ENCODE measurements at places on chromosomes 16 and 17.

- no peak for DNase-seq
Observed at GRCh38 chr16:65727534-65728137, 605.8 kb upstream of the CDH11 start.

DNA sequence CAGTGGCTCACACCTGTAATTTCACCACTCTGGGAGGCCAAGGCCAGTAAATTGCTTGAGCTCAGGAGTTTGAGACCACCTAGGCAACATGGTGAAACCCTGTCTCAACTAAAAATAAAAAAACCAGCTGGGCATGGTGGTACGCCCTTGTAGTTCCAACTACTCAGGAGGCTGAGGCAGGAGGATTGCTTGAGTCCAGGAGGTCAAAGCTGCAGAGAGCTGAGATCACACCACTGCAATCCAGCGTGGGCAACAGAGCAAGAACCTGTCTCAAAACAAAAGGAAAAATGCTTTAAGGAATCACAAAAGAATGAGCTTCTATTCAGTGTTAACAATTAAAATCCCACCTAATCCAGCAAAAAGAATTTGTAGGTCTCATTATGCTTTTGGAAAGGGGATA, 5.9 kb downstream of the PRR11 start:
- no peak for DNase-seq

- no peak for DNase-seq
Observed at GRCh38 chr16:66376577-66377305, 10.2 kb downstream of the CDH5 start.

DNA sequence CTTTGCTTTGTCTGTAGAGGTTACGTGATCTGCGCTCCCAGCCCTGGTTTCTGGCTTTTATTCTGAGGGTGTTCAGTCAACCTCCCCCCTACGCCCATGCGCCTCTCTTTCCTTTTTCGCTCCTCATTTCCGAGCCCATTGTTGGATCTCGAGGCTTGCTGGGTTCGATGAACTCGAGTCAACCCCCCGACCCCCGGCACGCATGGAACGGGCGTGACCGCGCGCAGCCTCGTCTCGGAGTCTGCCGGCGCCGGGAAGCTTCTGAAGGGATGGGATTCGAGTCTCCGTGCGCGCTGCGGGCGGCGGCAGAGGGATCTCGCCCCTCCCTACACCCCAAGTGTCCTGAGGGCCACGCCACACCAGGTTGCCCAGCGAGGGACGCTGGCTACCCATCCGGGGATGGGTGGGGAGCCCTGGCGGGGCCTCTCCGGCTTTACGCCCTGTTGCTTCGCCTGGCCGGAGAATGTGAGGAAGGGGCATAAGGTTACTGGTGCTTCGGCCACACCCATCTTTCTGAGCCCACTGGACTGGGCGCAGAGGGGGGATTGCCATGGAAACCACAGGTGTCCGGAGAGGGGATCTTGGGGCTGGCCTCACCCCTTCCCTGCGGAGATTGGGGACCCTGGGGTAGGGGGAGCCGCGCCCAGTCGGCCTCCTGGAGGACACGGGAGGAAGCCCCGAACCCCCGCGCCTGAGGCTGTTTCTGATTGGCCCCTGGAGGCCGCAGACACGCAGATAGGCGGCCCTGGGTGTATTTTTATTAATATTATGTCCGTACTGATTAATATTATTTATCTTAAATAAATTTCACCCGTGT, 1.8 kb downstream of the MAPT start:
- peak; percentile 35 for DNase-seq

DNA sequence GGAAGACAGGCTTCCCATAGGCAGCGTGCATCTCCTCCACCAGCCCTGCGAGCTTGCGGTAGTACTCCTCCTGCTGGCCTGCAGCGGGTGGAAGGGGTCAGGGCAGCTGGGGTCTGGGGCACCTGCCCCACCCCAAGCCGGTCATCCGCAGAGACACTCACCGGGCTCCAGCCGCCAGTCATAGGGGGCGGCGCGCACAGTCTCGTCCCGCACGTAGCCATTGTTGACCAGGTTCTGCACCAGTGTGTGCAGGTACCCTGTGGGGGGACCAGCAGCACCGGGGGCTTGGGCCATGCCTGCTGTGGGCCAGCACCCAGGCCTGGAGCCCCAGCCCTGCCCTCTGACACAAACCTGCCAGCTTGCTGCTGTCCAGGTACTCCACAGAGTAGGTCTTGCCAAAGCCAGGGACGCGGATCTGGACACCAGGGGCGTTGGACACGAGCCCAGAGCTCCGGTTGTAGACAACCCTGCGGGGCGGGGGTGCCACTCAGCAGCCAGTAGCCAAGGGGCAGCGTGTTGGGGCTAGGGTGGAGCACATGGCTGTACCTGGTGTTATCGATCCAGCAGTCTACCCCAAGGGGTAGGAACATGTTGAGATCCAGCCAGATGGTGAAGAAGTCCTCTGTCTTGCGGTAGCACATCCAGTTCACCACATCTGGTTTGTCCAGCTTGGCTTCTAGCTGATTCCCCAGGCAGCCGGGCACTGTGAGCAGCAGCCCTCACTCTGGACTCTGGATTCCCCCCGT, 1.2 kb downstream of the LCAT start:
- no peak for DNase-seq

DNA sequence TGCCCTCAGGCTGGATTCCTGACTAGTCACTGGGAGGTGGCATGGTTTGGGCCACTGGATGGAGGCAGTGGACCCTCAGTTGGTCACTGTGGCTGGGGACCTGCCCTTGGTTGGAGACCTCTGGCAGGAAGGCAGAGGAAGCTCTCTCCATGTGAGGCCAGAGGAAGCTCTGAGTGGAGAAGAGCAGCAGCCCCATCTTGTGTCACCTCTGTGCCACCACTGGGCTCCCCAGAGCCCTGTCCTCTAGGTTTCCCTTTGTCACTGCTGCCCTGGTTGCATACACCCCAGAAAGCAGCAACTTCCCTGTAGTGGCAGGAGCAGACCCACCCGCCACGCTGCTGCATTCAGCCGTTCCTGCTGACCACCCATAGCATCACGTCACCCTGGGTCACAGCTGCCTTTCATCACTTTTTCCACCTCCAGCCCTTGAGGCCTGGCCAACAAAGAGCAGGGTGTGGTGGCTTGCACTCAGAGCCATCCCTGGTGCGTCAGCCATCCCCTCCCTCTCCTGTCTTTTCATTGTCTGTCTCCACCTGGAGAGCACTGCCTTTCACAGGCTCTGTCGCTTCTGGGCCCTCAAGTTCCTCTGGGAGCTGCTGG, 11.9 kb downstream of the CTRL start:
- DNase-seq, result no peak

GRCh38 chr16:48452991-48453760, 68.0 kb upstream of the SIAH1 start:
- no peak for DNase-seq

DNA sequence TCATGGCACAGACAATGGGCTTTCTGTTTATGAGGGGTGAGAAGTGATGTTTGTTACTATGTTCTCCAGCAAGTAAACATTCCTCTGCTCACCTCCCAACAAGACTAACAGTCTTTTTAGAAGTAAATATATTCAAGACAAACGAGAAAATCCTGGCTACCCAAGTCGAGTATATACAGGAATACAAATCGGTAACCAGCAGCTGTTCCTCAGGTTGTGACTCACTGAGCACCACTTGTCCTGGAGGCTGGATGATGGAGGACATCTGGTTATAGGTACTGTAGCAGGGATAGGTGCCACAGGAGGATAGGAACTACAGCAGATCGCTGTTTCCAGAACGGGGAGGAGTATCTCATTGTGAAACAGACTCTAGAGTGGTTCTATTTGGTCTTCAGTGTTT, 5.3 kb upstream of the RPL27 start:
- DNase-seq, result no peak

DNA sequence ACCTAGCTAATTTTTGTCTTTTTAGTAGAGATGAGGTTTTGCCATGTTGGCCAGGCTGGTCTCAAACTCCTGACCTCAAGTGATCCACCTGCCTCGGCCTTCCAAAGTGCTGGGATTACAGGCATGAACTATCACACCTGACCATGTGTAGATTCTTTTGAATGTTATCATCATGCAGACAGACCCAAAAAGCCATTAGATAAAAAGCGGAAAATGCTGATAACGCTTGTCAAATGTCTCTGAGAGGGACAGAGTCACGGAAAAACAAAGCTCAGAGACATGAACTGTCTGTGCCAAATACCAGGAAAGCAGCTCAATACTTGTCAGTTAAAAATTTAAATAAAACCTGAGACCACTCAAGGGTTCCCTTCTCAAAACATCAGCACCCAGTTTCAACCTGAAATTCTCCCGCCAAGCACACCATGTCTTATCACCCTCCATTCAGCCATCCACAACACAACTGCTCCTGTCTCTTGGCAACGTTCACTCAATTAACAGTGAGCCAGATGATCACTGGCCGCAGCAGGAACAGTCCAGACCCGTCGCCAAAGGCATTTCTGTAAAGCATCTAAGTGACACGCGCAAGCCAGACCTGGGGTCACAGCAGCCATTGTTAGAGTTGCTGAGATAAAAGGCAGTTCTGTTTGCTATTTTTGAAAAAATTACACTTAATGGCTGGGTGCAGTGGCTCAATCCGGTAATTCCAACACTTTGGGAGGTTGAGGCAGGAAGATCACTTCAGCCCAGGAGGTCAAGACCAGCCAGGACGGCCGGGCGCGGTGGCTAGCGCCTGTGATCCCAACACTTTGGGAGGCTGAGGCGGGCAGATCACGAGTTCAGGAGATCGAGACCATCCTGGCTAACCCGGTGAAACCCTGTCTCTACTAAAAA, 29.7 kb downstream of the FANCA start:
- DNase-seq, result no peak

DNA sequence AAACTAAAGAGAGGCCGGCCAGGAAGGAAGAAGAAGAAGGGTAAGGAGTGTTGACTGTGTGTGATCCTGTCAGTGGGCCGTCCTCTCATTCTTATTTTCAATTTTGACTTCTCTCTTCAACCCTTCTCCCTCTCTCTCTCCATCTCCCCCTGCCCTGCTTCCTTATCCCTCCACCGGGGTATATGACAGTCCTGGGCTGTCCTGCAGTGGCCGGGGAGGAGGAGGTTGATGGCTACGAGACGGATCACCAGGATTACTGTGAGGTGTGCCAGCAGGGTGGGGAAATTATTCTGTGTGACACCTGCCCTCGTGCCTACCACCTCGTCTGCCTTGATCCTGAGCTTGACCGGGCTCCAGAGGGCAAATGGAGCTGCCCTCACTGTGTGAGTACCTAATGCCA, 5.6 kb downstream of the CHD3 start:
- DNase-seq, result no peak

DNA sequence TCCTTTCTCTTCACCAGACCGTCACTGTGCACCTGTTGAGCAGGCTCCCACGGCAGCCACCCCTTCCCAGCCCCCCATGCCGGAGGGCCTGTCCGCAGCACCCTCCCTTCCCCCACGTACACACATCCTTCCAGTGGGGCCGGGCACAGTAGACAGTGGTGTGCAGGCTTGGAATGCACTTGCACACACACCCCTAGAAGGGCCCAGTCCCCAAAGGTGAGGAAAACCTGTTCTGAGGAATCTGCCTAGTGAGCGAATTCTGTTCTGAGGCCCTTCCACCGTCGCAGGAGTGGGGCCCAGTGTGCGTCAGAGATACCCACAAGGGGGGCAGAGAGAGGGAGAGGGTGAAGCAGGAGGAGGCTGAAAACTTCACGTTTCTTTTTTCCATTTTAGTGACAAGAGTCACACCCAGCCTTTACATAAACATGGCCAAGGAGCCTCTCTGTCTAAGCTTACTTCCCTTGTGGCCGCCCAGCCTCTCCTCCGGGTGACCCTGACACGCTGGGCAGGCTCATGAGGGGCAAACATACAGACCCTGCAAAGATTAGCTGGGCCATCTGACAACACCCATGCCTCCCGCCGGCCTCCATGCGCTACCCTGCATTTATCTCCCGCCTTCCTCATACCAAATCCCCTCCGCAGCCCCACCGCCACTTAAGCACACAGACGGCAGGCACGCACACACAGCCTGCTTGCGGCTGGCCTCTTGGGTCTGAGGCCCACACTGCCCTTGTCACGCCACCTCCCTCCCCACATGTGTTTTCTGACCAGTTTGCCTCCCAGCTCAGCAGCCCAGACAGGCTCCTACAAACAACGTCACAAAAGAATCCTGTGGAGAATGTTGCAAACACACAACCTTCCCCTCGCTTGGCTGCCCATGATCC, 1.8 kb downstream of the ZBTB4 start:
- no peak for DNase-seq

DNA sequence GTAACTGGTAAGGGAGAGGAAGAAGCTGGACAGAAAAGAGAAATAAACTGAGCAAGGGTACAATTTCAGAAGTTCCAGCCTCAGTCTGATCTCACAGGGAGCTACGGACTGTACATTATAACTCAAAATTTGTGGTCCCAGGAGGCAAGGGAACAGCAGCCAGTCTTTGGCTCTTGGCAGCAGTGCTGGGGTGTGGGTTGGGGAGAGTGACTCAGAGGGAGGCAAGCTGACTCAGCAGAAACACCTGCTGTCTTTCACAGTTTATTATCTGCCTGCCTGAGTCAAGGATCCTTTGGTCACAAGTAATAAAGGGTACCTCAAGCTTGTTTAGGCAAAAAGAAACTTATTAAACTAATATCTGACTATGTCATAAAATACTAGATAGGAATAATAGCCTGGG, 73.5 kb upstream of the KIF2B start:
- DNase-seq, result no peak

GRCh38 chr16:84714028-84714427, 14.2 kb downstream of the USP10 start:
- no peak for DNase-seq

- no peak for DNase-seq
Observed at GRCh38 chr16:84737192-84738011, 37.6 kb downstream of the USP10 start.

GRCh38 chr16:50498431-50499155, 49.6 kb upstream of the NKD1 start:
- DNase-seq, result no peak

DNA sequence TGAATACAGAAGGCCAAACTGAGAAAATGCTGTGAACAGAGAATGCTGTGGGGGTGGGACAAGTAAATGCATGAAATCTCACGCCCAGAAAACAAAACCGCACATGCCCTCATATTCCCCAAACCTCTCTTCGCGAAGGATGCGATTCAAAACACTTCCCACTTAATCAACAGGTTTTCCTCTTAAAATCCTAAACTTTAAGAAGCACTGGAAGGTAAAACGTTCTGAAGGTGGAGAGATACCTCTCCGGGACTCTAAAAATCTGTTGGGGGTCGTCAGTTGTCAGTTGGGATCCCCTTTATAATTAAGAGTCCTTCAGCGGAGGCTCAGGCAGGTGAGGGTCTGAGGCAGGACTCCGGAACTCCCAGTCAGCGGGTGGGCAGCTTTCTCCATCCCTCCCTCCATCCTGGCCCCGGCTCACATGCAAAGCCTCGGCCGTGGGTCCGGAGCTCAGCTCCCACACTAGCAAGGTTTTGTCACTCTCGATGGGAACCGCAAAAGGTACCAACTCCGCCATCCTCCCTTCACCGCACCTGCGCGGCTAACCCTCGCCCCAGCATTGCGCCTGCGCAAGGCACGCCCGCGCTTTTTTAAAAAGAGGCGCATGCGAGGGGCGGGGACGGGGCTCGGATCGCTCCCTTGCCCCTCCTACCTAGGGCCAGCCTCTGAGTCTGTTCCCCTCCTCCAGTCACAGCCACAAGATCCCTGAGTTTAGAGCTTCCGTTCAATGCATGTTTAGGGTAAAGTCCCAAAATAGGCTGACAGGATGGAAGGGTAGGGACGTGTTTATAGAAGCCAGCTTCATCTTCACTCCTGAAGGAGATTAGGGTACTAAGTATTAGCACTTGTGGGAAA, at the start of gene RDM1:
TSS of gene RDM1 (minus strand) at position 563 of the 855 bp plus-strand sequence. CDS start at position 517, 46 bp downstream.
- peak; percentile 82 for DNase-seq

- DNase-seq, result no peak
Observed at GRCh38 chr17:34226011-34226743, 28.9 kb upstream of the CCL2 start.

GRCh38 chr16:83849421-83849820, 41.6 kb downstream of the HSBP1 start:
- no peak for DNase-seq

All from NCI-H1092 (cell line).